Right cardiac atrium (tissue), 5 donors: ENCODE measurements at places on chromosomes 4 and X.

DNA sequence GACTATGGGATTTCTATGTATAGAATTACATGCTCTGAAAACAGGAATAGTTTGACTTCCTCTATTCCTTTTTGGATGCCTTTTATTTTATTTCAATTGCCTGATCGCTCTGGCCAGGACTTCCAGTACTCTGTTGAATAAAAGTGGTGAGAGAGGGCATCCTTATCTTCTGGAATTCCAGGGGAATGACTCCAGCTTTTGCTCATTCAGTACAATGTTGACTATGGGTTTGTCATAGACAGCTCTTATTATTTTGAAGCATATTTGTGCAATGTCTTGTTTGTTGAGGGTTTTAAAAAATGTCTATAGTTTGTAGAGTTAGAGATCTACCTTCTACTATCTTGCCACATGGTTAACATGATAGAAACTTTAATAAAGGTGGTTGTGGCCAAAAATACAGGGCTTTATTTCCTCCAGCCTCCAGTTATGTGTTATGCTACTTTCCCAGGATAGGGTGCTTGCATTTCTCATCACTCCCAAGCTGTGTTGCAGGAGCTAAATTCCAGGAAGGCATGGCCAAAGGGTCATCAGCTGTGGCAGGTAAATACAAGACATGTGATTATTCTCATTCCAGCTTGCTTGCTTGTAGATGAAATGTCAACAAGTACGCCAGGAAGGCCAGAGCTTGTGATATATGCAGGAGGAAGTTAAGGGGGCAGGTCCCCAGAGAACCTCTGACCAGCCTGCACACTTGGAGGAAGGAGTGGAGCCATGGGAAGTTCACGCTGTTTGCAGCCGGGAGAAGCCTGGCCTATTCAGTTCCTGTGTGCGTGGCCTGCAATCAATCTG, 142.4 kb upstream of the CPXCR1 start:
- no peak for DNase-seq

DNA sequence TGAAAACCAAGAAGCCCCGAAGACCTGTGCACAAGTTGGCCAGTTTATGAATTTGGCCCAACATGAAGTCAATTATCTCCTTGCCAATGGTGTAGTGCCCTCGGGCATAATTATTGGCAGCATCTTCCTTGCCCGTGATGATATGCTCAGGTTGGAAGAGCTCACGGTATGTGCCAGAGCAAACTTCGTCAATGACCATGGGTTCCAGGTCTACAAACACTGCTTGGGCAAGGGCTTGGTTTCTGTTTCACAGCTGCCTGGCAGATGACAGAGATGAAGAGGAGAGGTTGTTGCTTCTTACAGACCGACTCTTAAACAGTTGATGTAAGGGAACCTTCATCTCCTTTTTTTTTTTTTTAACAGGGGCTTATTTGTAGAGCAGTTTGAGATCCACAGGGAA, 135.6 kb upstream of the PLS3 start:
- no peak for DNase-seq

- no peak for DNase-seq
Observed at GRCh38 chr4:99447079-99447478, 11.9 kb upstream of the ADH7 start.

DNA sequence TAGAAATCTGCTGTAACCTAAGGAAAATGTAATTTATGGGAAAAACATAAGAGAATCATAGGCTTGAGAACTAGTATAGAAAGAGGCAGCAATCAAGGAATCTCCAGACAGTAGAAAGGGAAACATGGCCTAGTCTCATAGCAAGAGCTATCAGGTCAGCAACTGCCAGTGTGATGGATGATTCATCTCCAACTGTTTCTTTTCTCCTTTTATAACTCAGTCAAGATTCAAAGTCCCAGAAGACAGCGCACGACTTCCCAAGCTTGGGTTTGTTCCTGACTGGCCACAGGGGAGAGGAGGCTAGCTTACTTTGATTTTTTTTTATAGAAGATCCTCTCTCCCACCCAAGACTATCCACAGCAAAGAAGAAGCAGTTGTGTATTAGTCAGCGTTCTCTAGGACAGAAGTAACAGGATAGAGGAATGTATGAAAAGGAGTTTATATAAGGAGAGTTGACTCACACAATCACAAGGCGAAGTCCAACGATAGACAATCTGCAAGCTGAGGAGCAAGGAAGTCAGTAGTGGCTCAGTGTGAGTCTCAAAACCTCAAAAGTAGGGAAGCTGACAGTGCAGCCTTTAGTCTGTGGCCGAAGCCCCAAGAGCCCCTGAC, 181.5 kb downstream of the GC start:
- DNase-seq: no peak

- no peak for DNase-seq
Observed at GRCh38 chrX:80817002-80817401, 7.3 kb upstream of the BRWD3 start.

GRCh38 chr4:45578874-45579273, 545.0 kb downstream of the GABRG1 start:
- no peak for DNase-seq
